ENCODE measurements at places on chromosomes 3 and 15.

DNA sequence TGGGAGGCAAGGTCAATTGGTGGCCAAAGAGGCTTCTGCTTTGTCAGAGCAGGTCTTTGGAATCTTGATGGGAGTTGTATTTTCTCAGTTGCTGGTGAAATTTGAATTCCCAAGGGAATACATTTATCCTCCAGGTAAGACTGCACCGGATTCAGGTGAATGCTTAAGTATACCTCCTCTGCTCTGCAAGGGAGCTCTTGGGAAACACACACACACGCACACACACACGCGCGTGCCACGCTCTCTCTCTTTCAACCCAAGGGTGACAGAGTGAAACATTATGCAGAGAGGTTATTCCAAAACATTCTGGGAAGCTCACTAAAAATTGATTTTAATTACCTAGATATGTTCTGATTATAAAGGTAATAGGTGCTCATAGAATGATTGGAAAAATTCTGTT lies 33.7 kb downstream of the ST6GAL1 start:
- DNase-seq, result no peak

GRCh38 chr3:95705786-95706418 lies 1108.5 kb upstream of the EPHA6 start:
- DNase-seq, result no peak

- DNase-seq, result no peak
Observed at GRCh38 chr3:53425936-53426335, 68.5 kb upstream of the CACNA1D start.

- no peak for DNase-seq
Observed at GRCh38 chr15:62753518-62754221, 288.9 kb upstream of the TPM1 start.

DNA sequence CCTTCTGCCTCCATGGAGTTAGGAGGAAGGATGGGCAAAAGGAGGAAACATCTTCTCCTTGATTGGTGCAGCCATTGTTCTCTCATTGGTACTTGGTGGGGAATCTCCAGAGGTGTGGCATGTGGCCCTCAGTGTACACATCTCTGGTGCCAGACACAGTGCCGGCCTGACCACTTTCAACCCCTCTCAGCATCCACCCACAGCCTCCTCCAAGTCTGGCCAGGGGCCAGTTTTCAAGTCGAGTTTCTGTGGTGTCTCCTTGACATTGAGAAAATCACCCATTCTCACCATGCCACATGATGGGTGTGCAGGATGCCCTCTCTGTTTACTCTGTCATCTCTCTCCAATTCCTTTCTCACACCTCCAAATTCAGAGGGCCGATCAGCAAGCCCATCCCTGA lies 12.8 kb upstream of the FSIP1 start:
- DNase-seq, result no peak

GRCh38 chr3:184586851-184587250 lies 25.3 kb downstream of the EPHB3 start:
- DNase-seq, result no peak

DNA sequence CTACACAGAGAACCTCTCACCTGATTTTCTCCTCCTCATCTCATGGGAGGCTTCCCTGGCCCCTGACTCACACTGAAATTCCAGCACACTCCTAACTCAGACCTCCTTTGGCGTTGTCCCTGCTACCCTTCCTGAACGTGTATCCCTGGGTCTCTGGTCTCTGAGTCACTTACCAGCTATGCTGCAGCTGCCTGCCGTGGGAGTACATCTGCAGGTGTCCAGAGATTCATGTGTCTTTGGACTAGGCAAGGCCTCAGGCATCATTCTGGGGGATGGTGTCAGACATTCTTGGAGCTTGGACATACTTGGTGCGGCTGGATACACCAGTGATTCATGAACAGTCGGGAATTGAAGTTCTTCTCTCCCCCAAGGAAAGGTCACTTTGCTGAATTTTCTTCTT lies 148.8 kb upstream of the TRIM42 start:
- no peak for DNase-seq

- no peak for DNase-seq
Observed at GRCh38 chr3:100893590-100893989, 99.6 kb downstream of the ABI3BP start.

DNA sequence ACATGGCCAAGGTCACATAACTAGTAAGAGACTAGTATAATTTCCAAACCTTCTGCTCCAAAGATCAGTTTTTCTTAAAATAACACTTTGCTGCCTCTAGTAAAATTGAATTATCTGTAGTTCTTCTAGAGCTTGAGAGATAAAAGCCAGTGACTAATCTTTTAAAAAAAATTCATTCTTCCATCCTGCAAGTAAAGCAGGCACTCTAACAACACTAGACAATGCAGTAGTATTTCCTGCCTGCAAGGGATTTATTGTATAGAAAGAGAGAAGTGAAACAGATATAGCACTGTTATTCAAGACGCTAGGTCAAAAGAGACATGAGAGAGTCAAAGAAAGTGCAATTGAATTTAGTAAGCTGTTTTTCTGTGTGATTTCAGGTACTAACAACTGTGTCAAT lies 159.5 kb upstream of the TBC1D5 start:
- DNase-seq, result no peak

DNA sequence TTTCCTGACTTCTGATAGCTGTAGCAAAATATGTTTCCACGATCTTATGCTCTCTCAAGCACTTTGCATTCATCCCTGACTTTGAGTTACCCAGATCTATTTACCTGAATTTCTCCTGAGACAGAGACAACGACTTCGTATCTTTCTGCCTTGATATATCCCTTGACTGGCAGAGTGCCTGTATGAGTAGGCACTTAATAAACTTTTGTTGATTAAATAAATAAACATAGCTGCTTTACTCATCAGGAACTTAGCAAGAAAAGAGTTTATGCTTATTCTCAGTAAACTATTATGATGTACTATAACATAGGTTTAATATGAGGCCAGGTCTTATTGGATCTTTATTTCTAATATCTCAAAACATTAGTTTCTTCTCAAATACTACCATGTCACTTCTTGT lies 85.6 kb upstream of the PHLDB2 start:
- no peak for DNase-seq

- DNase-seq, result no peak
Observed at GRCh38 chr3:190266913-190267290, 55.3 kb downstream of the CLDN1 start.

- no peak for DNase-seq
Observed at GRCh38 chr3:148234536-148234935, 463.2 kb upstream of the AGTR1 start.

GRCh38 chr3:30184091-30184810 lies 422.1 kb upstream of the TGFBR2 start:
- DNase-seq, result no peak

- DNase-seq, result no peak
Observed at GRCh38 chr15:30059771-30060170, 23.0 kb upstream of the GOLGA8J start.

DNA sequence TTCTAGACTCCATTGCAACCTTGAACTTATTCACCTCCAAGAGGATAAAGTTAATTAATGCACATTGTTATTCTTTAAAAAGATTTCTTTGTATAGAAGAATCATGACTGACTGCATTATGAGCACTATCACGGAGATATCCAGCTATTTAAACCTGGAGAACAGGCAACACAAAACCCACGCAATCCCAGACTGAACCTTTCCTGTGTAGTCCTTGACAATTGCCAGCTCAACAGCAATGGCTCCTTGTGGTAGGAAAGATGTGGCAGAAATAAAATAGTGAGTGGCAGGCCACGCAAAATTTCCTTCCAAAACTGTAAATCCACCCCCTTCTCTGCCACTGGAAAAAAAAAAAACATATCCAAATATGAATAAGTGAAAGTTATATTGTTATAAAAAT lies 573.7 kb downstream of the EPHB1 start:
- DNase-seq, result no peak

DNA sequence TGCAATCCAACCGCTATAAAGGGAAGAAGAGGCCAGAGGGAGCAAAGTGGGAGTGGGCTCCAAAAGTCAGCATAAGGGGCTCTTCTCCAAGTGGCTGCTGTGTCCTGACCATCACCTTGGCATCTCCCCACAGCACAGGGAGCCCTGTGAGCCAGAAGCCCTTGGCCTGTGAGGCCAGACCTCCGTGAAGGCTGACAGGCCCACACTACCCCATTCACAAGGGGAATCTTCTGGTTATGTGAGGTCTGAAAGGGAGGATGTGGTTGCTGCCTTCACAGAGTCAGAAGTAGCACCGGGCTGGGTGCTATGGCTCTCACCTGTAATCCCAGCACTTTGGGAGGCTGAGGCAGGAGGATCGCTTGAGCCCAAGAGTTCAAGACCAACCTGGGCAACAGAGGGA lies 2.6 kb upstream of the ULK3 start:
- DNase-seq, result no peak

DNA sequence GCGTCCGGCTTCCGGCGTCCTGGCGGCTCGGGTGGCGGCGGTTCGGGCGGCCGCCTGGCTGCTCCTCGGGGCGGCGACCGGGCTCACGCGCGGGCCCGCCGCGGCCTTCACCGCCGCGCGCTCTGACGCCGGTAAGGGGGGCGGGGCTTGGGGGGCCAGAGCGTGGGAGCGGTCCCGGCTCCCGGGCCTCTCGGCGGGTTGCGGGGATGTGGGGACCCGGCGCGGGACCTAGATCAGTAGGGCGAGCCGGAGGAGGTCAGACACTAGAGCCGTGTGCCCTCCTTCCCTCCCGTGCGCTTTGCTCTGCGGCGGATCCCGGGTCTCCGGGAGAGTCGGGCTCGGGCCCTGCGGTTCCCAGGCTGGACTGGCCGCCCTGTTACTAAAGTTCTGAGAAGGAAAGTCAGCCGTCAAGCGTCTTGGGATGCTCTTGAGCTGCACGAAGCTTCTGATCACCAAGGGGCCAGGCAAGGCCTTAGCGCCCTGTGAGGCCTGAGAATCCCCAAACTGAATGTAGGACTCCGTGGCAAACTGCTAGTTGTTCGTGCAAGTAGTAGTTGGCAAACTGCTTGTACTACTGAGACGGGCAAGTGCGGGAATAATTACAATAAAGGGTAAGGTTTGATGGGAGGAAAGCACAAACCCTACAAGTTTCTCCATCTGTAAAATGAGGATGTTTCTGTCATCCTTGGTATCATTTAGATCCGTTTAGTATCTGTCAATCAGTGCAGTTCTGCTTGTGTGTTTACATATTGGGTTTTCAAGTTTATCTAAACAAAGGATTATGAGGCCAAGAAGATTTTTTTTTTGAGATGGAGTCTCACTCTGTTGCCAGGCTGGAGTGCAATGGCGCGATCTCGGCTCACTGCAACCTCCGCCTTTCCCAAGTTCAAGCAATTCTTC lies 587 bp downstream of the PIGX start:
- DNase-seq, result no peak

DNA sequence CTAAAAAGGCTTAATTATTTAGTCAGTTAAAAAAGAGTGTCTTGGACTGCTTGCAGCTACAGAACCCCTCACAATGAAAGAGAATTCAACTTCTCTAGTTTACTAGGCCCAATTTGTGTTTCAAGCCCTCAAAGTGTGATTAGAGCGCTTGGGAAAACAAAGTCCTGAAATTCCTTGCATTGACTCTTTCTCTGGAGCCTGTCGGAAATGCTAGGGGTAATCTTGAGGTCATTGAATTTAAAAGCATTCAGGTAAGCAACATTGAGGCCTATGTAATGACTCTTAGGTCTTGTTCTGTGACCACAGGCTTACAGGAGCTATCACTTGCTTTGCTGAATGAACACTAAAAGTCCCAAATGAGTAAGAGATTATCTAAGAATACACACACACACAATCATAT lies 186.0 kb downstream of the NLGN1 start:
- no peak for DNase-seq

- DNase-seq, result peak; percentile 7
Observed at GRCh38 chr3:52539010-52539653, 2.7 kb downstream of the UQCC5 start.

DNA sequence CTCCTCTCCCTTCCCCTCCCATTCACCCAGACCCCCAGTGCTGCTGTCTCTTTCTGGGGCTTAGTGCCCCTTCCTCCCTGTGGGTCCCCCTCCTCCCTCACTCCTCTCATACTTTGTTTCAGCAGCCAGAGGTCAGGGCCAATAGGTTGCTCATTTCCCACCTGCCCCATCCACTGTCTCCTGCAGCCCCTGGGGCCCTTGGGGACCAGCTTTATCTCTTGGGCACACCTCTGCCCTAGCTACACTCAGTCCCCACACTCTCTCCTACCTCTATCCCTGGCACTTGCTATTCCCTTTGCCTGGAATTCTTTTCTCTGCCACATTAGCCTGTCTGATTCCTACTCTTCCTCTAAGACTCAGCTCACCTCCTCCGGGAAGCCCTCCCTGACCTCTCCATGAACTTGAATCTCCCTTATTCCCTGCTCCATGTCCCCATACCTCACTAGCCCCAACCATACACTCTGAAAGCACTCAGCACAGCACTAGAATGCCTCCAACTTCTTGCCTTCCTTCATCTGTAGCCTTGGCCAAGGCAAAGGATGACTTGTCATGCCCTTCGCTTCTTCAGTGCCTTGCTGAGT lies 14.6 kb downstream of the ANPEP start:
- no peak for DNase-seq

GRCh38 chr3:177190756-177191681 lies 6.3 kb downstream of the TBL1XR1 start:
- DNase-seq, result peak; percentile 32
